ENCODE measurements at places on chromosomes 7 and 10.

GRCh38 chr10:23326544-23327307 lies 17.9 kb downstream of the C10orf67 start:
- DNase-seq: no peak

DNA sequence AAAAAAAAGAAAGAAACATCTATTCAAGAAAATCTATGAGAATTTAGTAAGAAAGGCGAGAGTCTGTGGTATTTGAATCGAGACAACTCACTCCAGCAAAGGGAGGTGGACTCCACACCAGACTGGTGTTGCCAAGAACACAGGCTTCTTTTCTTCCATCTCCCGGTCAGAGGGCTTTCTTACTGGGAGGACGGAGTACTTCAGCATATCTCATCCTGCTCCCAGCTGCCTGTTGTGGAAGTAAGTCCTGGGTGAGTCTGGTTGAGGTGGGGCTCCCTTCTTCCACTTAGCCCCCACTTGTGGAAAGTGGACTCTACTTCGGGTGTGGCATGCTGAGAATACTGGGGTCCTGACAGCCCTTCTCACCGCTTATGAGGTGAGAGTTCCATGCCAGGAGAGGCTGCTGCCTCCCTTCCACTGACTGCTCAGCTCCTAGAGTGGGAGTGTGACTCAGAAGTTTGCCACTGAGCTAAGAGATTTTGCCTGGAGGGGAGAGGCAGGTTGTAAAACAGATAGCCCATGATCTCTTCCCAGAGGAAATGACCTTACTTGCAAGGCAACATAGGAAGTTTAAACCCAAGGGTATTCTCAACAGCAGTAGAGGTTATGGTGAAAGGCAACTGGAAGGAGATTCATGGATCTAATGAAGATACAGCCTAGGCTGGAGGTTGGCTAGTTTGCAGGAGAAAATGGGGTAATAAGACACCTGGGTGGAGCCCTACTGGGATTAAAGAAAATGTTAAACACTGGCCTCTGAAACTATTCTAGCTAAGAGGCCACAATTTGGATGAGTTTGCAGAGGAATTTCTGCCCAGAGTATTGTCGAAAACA lies 3.5 kb upstream of the NACAD start:
- DNase-seq: no peak

GRCh38 chr10:119755446-119755845 lies 29.6 kb downstream of the INPP5F start:
- DNase-seq: no peak

DNA sequence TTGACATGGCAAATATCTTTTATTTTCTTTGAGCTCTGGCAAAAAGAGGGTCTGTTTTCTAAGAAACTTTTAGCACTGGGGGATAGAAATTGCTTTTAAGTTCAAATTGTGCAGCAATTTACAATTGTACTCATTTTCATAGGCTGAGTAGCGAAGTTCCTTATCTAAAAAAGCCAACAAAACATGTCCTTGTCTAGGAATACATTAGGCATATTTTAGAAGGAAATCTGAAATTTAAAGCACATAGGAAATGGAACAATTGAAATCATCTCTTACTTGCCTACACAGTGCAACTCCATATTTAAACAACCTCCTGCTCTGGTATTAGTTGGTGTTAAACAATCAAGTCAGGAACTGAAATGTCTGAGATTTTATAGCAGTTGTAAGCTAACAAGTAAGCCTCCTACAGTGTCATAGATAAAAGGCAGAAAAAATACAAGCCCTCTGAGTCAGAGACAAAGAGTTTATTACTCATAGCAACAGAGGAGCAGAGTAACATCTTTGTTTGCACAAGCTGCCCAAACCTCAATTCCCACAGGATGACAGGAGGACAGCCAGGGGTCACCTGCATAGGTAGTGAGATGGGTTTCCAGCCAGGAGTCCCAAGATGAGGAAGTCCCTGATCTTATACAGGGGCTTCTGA lies 280.2 kb upstream of the HGF start:
- DNase-seq: no peak

- no peak for DNase-seq
Observed at GRCh38 chr7:95092324-95092723, 184.9 kb downstream of the PPP1R9A start.

- no peak for DNase-seq
Observed at GRCh38 chr10:109393425-109393824, 529.9 kb downstream of the XPNPEP1 start.

DNA sequence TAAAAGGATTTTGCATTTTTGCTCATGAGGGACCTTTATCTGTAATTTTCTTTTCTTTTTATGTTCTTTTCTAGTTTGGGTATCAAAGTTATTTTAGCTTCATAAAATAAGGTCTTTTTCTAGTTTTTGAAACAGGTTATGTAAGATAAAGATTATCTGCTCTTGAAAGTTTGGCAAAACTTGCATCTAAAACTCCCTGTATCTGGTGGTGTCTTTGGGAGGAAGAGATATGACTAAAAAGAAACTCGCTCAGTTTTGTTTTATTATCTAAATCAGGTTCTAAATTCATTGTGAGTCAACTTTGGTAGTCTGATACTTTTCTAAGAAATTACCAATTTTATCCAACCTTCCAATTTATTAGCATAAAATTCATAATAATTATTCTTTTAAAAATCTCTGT lies 55.1 kb downstream of the VCL start:
- no peak for DNase-seq

DNA sequence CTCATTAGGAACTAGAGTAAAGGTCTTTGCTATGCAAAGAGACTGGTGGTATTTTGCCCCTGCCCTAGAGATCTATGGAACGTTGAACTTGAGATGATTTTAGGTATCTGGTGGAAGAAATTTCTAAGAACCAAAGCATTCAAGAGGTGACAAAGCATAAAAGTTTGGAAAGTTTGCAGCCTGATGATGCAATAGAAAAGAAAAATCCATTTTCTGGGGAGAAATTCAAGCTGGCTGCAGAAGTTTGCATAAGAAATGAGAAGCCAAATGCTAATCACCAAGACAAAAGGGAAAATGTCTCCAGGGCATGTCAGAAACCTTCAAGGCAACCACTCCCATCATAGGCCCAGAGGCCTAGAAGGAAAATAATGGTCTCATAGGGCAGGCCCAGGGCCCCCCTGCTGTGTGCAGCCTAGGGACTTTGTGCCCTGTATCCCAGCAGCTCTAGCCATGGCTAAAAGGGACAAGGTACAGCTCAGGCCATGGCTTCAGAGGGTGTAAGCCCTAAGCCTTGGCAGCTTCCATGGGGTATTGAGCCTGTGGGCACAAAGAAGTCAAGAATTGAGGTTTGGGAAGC lies 16.5 kb downstream of the TFPI2 start:
- no peak for DNase-seq

GRCh38 chr7:47335071-47335470 lies 246.8 kb downstream of the TNS3 start:
- no peak for DNase-seq

DNA sequence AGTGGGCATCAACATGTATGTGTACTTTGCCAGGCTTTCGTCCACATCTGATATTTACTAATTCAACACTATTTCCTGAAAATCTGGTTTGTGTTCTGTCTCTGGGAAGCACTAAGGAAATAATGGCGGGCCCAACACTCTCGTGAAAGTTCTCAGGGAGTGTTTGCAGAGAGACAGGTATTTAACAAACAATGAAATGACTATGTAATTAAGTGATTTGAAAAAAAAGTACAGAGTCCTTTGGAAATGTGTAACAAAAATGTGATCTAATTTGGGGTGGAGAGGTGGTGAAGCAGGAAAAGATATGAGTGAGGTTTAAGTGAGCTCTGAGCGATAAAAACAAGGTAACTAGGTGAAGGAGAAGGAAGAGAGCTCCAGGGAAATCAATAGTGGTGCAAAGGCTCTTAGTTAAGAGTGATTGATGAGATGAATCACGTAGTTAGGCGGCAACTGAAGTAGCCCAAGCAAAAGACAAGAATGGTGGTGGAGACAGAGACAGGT lies 95.3 kb upstream of the DNAJB12 start:
- no peak for DNase-seq

- no peak for DNase-seq
Observed at GRCh38 chr10:60206735-60207134, 182.9 kb downstream of the ANK3 start.

GRCh38 chr7:117937049-117937752 lies 64.0 kb upstream of the CTTNBP2 start:
- DNase-seq: no peak

- no peak for DNase-seq
Observed at GRCh38 chr7:9945857-9946256, 1027.8 kb upstream of the PHF14 start.

DNA sequence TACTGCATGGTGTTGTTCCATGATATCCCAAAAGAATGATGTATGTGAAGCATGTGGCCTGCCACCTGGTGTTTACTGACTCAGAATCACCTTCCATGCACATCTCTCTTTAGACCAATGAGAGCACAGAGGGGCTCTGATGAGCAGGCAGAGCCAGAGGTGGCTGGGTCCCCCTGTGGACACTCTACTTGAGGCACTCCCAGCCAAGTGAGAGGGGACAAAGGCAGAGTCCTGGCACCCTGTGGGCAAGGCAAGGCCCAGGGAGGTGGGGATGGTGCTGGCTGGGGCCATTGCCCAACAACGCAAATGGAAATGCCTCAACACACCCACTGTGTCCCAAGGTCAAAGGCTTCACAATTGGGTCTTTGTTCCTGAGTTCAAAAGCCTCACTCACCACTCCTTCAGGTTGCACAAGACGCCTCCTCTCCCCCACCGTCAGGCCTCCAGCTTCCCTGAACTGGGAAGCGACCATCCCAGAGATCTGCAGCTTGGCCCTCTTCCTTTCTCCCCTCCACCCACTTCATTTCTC lies 164.6 kb downstream of the NEURL1 start:
- DNase-seq: no peak

DNA sequence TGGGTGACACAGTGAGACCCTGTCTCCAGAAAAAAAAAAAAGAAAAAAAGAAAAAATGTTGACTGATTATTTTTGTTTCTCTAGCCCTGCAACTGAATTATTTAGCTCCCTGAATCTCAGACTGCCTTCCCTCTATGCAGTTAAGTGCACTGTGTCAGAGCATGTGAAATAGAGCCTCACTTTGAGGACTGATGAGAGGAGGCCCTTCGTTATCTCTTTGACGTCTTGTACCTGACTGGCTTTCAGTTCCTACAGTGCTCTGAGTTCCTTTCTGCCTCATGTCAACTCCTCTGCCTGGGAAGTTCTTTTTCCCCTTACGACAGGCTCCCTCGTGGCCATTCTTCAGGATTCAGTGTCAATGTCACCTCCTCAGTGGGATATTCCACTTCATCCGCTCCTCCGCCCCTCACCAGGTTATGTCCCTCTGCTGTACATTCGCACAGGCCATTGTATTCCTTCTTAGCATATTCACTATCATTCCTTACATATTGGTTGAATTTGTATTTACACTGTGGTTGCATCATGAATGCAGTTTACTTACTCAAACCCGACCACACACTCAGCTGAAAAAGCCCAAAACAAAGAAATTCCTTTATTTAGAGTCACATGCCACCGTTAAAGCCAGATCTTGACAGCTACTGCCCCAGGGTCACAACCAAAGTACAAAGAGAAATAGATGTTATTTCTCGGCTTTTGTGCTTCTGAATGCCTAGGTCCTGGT lies 18.1 kb upstream of the CAMK2G start:
- DNase-seq: no peak

DNA sequence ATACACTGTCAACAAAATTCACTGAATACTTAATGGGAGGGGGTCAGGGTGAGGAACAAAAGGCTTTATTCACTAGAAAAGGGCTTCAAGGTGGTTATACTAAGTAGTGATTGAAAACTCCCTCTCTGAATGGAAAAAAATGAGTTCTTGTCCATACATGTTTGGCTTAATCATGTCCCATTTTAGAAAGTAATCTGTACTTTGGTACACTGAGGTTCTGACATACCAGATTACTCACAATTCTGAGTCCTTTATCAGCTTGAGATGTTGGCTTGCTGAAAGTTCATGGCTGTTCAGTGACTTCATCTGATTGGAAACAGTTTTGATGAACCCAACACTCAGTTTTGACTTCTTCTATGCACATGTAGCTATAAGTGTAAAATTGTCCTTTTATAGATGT lies 12.8 kb upstream of the NOBOX start:
- DNase-seq: no peak

GRCh38 chr10:78448994-78449418 lies 415.3 kb downstream of the RPS24 start:
- DNase-seq: no peak

DNA sequence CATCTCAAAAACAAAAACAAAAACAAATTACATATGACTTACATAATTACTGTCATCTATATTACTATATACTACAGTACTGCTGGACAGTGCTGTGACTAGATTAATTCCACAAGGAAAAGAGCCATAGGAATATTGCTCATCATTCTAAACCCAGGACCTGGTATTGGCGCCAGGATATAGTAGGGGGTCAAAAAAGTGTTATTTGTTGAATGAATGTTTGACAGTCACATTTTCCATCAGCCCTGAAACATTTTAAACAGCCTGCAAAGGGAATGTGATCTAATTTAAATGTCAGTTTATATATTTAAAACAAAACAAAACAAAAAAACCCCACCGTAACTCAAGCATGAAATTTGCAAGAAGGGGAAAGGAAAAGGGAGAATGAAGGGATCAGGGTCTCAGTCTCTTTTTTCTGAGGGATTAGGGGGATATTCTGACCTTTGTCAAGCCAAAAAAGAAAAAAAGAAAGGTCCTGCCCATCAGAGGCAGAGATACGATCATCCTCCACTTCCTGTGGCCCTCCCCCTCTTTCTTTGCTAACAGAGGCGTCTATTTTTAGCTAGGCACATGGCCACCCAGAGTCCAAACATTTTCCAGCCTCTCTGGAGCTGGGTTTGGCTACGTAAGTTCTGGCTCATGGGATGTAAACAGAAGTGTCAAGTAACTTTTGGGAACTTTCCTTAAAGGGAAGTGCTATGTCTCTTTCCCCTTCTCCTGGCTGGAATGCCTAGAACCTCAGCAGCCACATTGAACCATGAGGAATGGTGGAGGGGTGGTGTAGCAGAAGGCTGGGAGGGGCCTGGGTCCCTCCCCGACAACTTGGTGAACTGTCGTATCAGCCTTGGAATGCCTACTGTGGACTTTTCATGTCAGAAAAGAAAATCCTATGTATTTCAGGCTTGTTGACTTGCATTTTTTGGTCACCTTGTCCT lies 44.6 kb upstream of the DLG5 start:
- no peak for DNase-seq

GRCh38 chr10:62050893-62051433 lies 149.5 kb downstream of the ARID5B start:
- peak; percentile 61 for DNase-seq

Data from activated CD4-positive, CD25-positive, alpha-beta regulatory T cell (primary cell).